Activated T-cell treated with anti-CD3 and anti-CD28 coated beads for 1 hour (primary cell): ENCODE measurements at places on chromosomes 2 and 18.

DNA sequence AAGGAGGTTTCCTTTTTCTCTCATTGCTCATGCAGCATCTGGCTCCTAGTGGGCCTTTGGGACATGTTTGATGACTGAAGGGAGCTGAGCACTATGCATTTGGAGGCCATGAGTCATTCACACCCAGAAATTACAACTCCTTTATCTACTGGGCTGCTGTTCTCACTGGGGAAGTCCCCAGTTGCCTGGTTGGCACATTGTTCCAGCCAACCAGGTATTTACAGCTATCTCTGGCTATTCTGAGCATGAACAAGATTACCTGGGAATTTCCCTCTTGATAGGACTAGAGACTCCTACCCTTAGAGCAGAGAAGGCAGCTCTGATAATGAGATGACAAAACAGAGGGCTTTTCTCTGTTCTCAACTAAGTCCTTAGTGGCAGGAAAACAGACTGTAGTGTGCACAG lies 206.5 kb downstream of the SETBP1 start:
- DNase-seq: no peak

DNA sequence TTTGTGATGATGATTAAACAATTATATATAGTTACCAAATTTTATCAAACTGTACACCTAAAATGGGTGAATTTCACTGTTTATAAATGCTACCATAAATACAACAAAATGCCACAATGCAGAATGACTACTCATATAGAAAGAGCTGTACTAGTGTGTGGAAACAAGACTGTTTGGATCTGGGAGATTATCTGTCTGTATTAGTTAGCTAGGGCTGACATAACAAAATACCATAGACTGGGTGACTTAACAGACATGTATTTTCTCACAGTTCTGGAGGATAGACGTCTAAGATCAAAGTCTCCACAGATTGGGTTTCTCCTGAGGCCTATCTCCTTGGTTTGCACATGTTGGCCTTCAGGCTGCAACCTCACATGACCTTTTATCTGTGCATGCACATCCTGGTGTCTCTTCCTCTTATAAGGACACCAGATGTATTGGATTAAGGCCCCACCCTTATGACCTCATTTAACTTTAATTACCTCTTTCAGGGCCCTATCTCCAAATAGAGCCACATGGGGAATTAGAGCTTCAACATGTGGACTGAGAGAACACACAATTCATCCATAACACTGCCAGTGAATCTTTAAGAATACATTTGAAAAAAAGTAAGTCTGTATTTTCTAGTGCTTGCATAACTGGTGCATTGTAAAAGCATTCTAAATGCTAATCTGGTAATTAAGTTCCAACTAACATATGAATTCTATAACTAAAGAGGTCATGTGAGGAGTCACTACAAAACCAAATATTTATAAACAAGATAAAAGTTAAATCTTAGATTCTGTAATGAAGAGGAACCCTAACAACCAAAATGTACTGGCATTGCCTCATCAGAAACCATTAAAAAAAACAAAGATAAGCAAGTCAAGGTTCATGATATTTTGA lies 699.6 kb downstream of the NYAP2 start:
- no peak for DNase-seq

DNA sequence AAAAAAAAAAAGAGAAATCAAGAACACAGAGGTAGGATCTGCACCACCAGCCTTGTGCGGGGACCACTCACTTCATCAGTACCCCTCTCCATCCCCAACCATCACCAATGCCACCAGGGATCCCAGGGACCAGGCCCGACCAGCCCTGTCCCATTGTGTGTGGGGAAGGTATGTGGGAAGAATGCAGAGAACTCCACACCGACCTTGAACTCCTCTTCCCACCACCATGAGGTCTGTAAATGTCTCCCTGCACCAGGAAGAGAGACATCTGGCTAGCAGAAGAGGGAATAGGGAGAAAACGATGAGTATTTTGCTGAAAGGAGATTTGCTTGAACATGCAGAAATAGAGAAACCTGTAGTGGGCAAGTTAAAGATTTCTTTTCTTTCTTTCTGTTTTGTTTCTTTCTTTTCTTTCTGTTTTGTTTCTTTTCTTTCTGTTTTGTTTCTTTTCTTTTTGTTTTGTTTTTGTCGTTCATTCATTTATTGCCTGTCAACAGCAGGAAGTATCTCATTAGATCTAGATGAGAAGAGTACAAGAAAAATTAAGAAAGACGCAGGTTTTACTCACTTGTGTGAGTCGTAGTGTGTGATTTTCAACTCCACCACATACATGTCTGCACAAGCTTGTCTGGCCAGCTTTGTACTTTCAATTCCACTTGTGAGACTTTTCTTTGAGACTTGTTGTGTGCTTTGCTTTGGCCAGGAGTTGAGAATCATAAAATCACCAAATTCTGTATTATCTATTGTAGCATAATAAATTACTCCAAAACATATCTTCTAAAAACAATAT lies 179.8 kb upstream of the HAAO start:
- no peak for DNase-seq

DNA sequence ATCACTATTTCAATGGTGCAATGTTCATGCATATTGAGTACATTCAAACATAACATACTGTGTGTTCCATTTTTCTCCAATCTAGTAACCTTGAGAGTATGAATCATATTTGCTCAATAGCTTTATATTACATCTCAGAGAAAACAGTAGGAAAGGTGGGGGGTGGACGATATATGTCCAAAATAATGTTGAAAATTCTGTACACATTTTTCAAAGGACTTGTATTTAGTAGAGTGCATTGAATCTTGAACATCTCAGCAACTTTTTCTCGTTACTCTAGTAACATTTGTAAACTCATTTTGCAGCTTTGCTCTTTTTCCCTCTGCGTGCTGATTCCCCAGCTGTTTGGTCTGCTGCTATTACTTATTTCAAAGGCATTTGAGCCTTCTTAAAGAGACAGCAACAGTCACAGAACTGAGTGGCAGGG lies 1487.0 kb downstream of the LRP1B start:
- no peak for DNase-seq
